ENCODE measurements at places on chromosomes 3 and 15.

DNA sequence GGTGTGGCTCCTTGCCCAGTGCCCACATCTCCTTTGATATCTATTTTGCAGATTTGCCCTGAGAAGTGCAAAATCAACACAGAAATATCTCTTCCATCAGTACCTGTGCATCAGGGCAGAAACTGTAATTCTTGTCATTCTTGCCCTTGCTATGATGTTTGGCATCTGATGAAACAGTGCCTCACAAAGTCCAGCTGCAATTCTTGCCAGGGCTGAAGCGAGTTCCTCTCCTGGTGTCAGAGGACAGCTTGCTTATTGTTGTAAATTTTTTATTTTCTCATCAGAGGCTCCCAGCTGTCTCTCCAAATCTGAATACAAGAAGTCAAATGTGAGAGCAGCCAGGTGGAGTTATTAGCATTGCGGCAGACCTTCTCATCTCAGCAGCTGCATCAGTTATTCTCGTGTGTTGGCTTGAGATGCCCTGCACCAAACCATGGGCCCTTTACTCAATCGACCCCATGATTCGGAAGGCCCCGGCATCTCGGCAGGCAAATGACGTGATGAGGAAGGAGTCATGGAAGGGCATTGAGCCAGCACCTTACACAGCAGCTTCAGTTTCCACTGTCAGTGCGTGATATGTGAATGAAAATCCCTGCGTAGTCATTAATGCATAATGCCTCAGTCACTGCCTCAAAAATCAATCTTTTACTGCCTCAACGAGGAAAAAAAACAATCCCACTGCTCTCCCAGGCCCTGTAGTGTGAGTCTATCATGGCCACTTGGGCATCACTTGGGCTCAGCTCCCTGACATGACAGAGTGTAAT is 93.4 kb downstream of the CCNL1 start:
- peak; percentile 78 for DNase-seq

DNA sequence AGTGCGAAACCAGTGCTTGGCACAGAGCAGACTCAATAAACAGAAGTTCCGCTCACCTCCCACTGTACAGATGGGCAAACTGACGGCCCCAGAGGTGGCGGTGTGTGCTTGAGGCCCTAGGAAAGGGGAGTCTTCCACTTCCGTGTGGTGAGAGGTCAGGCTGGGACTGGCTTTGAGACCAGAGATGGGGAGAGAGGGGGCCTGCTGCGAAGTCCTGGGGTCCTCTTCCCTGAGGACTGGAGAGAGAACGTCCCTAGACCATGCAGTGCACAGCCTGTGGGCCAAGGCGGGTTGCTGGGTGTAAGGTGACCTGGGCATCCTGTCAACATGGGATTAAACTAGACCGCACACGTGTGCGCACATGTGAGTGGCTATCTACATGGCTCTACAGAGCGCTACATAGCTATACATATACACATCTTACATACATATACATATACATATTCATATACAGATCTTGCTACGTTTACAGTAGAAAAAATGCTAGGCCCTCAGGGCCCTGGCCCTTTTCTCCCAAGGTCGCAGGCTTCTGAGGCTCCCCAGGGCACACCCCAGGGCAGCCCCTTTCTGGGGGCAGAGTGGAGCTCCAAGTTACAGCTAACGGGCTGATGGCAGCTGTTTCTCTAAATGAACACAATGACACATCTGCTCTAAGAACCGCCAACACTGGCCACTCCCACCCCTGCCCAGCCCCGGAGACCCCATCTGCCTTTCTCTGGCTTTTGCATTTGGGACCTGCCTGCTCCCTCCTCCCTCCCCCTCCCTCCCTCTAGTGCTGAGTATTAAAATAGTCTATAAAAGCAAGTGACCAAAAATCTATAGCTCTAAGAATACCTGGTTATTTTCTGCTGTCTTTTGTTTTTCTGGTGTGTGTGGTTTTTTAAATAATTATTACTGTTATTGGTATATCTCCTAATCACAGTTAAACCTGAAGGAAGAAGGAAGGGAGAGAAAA is 47.0 kb downstream of the HCN4 start:
- no peak for DNase-seq

- no peak for DNase-seq
Measured at GRCh38 chr15:89121414-89121813, 33.2 kb downstream of the ABHD2 start.

DNA sequence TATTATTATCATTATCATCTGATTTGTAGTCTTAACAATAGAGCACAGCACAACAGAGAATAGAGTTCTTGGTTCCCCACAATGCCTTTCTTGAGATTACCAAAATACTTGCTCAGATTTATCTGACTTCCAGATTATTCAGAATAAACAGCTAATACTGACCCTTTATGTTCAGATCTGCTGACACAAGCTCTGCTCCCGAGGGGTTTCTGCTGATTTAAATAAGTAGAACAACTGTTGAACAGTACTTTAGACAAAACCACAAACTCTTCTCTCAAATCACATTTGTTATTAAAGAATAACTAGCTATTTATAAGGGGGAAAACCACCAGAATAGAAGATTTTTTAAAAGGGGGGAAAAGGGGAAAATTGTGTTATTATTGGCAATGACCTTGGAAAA is 380.2 kb upstream of the ATP11B start:
- no peak for DNase-seq

- DNase-seq: no peak
Measured at GRCh38 chr3:172776049-172776717, 25.7 kb downstream of the ECT2 start.

DNA sequence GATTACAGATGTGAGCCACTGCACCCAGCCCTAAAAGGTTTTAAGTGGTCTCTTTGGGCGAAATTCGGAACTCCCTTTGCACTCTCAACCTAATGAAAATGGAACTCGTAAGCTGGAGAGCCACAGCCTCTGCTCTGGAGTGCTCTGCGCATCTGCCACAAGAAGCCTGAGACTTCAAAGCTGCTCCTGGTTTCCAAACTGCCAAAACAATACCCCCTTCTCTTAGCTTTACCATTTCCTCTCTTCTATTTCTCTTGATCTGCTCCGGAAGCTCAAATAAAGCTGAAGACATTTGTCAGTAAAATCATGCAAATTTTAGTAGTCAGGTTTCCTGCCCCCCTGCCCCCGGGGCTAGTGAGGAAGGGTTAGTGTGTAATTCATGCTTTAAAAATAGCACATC is 312.7 kb downstream of the MFSD1 start:
- no peak for DNase-seq

GRCh38 chr3:127392156-127392490 is 104.3 kb upstream of the PRR20G start:
- no peak for DNase-seq

DNA sequence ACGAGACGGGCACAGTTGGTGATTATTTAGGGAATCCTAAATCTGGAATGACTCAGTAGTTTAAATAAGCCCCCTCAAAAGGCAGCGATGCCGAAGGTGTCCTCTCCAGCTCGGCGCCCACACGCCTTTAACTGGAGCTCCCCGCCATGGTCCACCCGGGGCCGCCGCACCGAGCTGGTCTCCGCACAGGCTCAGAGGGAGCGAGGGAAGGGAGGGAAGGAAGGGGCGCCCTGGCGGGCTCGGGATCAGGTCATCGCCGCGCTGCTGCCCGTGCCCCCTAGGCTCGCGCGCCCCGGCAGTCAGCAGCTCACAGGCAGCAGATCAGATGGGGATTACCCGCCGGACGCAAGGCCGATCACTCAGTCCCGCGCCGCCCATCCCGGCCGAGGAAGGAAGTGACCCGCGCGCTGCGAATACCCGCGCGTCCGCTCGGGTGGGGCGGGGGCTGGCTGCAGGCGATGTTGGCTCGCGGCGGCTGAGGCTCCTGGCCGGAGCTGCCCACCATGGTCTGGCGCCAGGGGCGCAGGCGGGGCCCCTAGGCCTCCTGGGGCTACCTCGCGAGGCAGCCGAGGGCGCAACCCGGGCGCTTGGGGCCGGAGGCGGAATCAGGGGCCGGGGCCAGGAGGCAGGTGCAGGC is 318.0 kb downstream of the FGF12 start:
- DNase-seq: peak; percentile 9

GRCh38 chr3:115659253-115660220 is 36.2 kb downstream of the GAP43 start:
- peak; percentile 37 for DNase-seq

DNA sequence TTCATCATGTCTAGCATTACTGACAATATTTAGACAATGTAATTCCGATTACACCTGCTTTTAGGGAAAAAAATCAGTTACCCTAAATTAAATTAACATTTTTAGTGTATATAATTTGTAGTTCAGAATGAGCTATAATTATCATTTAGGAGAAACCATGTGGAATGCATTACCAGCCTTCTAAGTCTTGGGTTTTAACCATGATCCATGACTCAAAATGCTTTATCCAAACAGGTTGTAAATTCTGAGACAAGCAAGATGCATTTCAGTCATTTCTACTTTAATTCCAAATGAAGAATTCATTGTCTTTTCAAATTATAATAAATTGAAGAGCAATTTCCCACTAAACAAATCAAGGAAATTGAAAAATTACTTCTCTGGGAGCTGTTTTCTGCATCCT is 243.7 kb upstream of the LRIG1 start:
- peak; percentile 61 for DNase-seq

- no peak for DNase-seq
Measured at GRCh38 chr3:35492841-35493240, 146.5 kb upstream of the ARPP21 start.

GRCh38 chr15:98938105-98938417 is 69.5 kb downstream of the PGPEP1L start:
- DNase-seq: no peak
